Calu3 (cell line): ENCODE measurements at places on chromosomes 3 and 15. TPM values are rescaled to one million over a fixed set of nuclear protein-coding genes. Genes with fewer than 3 reads are reported as not detected.
A peak's percentile ranks its signal among the peaks of the same experiment; 100 is the strongest.

LDHAL6B gene
- not detected in 2 replicates for total RNA-seq

ELL3 gene
- 1.3 and 2.0 TPM in 2 replicates for total RNA-seq

- peak overlapping the region; percentile 72 for H3K4me3 ChIP-seq
- H3K4me1 ChIP-seq = peaks cover 51% of the 10 kb centered on the region
- H3K27me3 ChIP-seq = no peaks in the 10 kb centered on the region
- H3K36me3 ChIP-seq = peaks cover 32% of the 10 kb centered on the region
Measured at GRCh38 chr3:42128526-42128925, 37.4 kb downstream of the TRAK1 start.

HYAL1 gene
- total RNA-seq = 1.3 and 1.5 TPM in 2 replicates

DNA sequence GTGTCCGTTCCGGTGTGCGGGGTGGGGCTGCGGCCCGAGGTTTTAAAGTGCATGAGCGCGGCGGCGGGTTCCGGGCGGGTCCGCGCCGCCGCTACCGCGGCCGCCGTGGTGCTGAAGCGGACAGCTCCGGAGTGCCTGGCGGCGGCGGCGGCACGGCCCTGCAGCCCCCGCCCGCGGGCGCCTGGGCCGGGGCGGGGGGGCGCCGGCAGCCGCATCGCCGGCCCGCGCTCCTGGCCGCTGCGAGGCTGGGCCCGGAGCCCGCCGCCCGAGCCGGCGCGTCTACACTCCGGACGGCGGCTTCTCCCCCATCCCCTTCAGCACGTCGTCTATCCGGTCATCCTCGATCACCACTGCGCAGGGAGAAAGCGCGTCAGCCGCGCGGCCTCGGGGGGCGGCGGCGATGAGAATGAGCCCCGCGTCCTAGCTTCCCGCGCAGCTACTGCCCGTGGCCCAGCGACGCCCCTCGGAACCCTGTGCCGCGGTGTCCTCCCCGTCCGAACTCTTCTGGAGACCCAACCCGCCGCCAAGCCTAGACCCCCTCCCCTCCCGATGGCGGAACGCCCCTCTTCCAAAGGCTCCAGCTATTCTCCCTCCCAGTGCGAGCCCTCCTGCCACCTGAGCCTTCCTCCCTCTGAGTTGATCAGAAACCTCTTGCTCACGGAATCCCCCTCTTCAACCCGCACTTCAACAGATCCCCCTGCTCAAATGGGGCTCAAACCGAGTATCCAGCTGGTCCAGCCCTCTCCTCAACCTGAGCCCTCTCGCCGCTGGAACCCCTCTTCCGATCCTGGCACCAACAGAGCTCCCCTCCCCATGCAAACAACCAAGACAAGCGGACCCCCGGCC is 1.3 kb downstream of the CAMK2N2 start:
- peaks cover 34% of the 10 kb centered on the region for H3K36me3 ChIP-seq
- peaks cover 68% of the 10 kb centered on the region for H3K27me3 ChIP-seq
- peak; percentile 66 for DNase-seq

DNA sequence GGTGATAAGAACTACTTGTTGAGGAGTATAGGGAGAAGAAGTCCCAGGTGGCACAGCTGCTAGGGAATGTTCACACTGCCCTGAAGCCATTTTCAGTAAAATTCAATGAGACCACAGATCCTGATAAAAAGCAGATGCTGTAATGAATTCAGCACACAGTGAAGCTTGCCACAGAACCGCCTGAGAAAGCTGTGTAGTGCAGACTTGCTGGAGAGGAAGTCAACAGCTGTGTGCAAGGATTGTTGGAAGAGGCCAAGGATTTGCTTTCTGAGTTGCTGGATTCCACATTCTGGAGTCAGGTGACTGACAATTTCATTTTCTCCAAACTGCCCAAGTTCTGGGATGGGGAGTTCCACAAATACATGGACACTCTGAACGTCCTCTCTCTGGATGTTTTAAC is 70.9 kb downstream of the ANP32A start:
- no peak overlapping the region for H3K27ac ChIP-seq
- H3K27me3 ChIP-seq = peaks cover 29% of the 10 kb centered on the region
- no peak overlapping the region for H3K4me3 ChIP-seq
- H3K4me1 ChIP-seq = peaks cover 4% of the 10 kb centered on the region
- no peak for DNase-seq
- H3K36me3 ChIP-seq = no peaks in the 10 kb centered on the region

DNA sequence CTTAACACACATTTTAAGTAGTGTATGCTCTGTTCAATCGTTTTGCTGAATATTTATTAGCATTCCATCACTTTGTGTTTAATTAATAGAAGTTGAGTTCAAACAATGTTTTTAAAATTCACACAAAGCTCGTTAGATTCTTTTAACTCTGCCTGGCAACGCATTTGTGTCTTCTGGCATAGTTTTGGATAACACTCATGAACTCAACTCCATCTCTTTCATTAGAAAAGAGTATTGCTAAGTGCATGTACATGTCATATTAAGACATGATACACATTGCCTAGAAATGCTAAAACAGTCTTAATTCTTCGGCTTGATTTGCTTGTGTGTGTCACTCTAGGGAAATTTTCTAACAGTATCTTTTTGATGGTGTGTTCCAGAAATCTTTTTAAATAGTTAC is 15.7 kb downstream of the TSC22D2 start:
- H3K36me3 ChIP-seq = peaks cover 5% of the 10 kb centered on the region
- no peak overlapping the region for H3K4me3 ChIP-seq
- H3K4me1 ChIP-seq = peaks cover 28% of the 10 kb centered on the region
- no peaks in the 10 kb centered on the region for H3K27me3 ChIP-seq
- DNase-seq = no peak

- no peak for DNase-seq
- H3K4me1 ChIP-seq = no peaks in the 10 kb centered on the region
- no peaks in the 10 kb centered on the region for H3K27me3 ChIP-seq
Measured at GRCh38 chr3:135412475-135412874, 553.1 kb upstream of the PPP2R3A start.

DNA sequence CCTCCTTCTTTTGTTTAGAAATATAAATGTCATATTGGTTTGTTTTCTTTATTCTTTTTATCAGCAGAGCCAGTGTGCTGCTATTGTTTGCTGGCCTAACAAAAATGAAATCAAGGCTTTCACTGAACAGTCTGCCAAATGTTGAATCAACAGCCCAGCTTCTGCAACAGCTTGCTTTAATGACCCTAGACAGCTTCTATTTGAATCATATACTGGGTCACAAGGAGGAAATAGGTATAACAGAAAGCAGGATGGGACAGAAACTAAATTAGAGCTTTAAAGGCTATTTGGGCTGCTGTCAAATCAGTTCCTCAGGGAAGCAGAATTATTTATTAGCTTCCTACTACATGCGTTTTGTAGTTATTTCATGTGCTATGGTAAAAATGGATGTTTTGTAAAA is 12.1 kb upstream of the DNAJC13 start:
- H3K36me3 ChIP-seq = no peaks in the 10 kb centered on the region
- no peaks in the 10 kb centered on the region for H3K4me1 ChIP-seq
- no peak for DNase-seq
- no peaks in the 10 kb centered on the region for H3K27me3 ChIP-seq

- H3K4me3 ChIP-seq = no peak overlapping the region
- no peaks in the 10 kb centered on the region for H3K4me1 ChIP-seq
- no peak overlapping the region for H3K27ac ChIP-seq
Measured at GRCh38 chr15:75864213-75865059, 21.2 kb downstream of the UBE2Q2 start.

- no peaks in the 10 kb centered on the region for H3K27me3 ChIP-seq
- no peak for DNase-seq
- H3K27ac ChIP-seq = no peak overlapping the region
- H3K36me3 ChIP-seq = no peaks in the 10 kb centered on the region
- H3K4me3 ChIP-seq = no peak overlapping the region
- no peaks in the 10 kb centered on the region for H3K4me1 ChIP-seq
Measured at GRCh38 chr3:11447584-11448200, 175.5 kb downstream of the ATG7 start.

- peaks cover 80% of the 10 kb centered on the region for H3K4me1 ChIP-seq
- no peak overlapping the region for H3K4me3 ChIP-seq
- no peak for DNase-seq
- H3K27ac ChIP-seq = peak overlapping the region; percentile 7
- H3K27me3 ChIP-seq = peaks cover 11% of the 10 kb centered on the region
Measured at GRCh38 chr3:194100856-194101390, 35.0 kb upstream of the HES1 start.

KCNAB1 gene
- total RNA-seq = 0.51 and 1.6 TPM in 2 replicates

CASR gene
- 2.3 and 5.1 TPM in 2 replicates for total RNA-seq

- H3K27me3 ChIP-seq = no peaks in the 10 kb centered on the region
- no peaks in the 10 kb centered on the region for H3K36me3 ChIP-seq
- peak; percentile 2 for DNase-seq
- no peak overlapping the region for H3K27ac ChIP-seq
- peaks cover 9% of the 10 kb centered on the region for H3K4me1 ChIP-seq
- H3K4me3 ChIP-seq = no peak overlapping the region
Measured at GRCh38 chr3:85603378-85603777, 644.6 kb downstream of the CADM2 start.

- H3K36me3 ChIP-seq = no peaks in the 10 kb centered on the region
- no peak overlapping the region for H3K4me3 ChIP-seq
- peaks cover 67% of the 10 kb centered on the region for H3K4me1 ChIP-seq
- peak overlapping the region; percentile 79 for H3K27ac ChIP-seq
- H3K27me3 ChIP-seq = no peaks in the 10 kb centered on the region
Measured at GRCh38 chr3:12194669-12195161, 36.0 kb upstream of the TIMP4 start.

DNA sequence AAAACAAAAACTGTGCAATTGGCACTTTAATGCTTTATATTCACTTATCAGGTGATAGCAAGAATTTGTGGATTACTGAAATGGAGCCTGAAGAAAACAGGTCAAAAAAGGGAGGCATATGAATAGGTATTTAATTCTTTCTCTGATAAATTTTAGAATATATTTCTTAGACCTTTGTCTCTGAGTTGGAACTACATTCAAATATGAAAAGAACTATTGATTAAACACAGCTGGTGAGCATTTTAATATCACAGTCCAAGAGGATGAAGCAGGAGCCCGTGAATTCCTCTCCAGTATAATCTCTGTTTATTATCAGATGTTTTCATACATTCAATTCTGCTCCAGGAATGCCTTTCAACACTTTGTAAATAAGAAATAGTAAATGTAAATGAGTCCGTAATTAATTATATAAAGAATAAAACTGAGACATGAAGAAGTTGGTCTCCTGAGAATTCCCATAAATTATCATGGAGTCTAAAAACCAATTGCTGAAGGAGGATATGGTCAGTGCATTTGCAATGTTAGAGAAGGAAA is 86.3 kb upstream of the ARHGEF26 start:
- H3K27me3 ChIP-seq = no peaks in the 10 kb centered on the region
- no peak for DNase-seq
- H3K4me3 ChIP-seq = no peak overlapping the region
- no peak overlapping the region for H3K27ac ChIP-seq
- no peaks in the 10 kb centered on the region for H3K4me1 ChIP-seq
- H3K36me3 ChIP-seq = no peaks in the 10 kb centered on the region

- peak overlapping the region; percentile 4 for H3K27ac ChIP-seq
- no peak for DNase-seq
- peaks cover 15% of the 10 kb centered on the region for H3K36me3 ChIP-seq
- no peaks in the 10 kb centered on the region for H3K27me3 ChIP-seq
- H3K4me3 ChIP-seq = peak overlapping the region; percentile 5
Measured at GRCh38 chr3:155748611-155749365, 3.9 kb upstream of the PLCH1 start.

- no peak overlapping the region for H3K4me3 ChIP-seq
- H3K27ac ChIP-seq = no peak overlapping the region
- H3K27me3 ChIP-seq = no peaks in the 10 kb centered on the region
- no peaks in the 10 kb centered on the region for H3K4me1 ChIP-seq
- H3K36me3 ChIP-seq = no peaks in the 10 kb centered on the region
Measured at GRCh38 chr15:48671103-48672022, 25.9 kb upstream of the FBN1 start.

UNC13C gene
- total RNA-seq = 0.32 and 0.38 TPM in 2 replicates

GRCh38 chr3:39271363-39271914 is 8.4 kb downstream of the CX3CR1 start:
- DNase-seq = no peak
- H3K4me3 ChIP-seq = no peak overlapping the region
- H3K4me1 ChIP-seq = no peaks in the 10 kb centered on the region
- no peaks in the 10 kb centered on the region for H3K36me3 ChIP-seq
- H3K27ac ChIP-seq = no peak overlapping the region
- H3K27me3 ChIP-seq = peaks cover 62% of the 10 kb centered on the region

GRCh38 chr15:74628199-74628598 is 12.6 kb downstream of the CLK3 start:
- H3K27me3 ChIP-seq = no peaks in the 10 kb centered on the region
- no peak overlapping the region for H3K4me3 ChIP-seq
- no peak for DNase-seq
- H3K36me3 ChIP-seq = peaks cover 86% of the 10 kb centered on the region

NR1I2 gene
- total RNA-seq = 2.9 and 6.0 TPM in 2 replicates
